ENCODE measurements at places on chromosomes 11 and 22. TPM values are rescaled to one million over a fixed set of nuclear protein-coding genes. Genes with fewer than 3 reads are reported as not detected.

RIMBP3C gene
- 0.16 TPM for total RNA-seq

GRCh38 chr22:50308986-50309600 is 1.6 kb upstream of the PLXNB2 start:
- DNase-seq, result no peak

OR8H3 gene
- not detected for total RNA-seq

DNA sequence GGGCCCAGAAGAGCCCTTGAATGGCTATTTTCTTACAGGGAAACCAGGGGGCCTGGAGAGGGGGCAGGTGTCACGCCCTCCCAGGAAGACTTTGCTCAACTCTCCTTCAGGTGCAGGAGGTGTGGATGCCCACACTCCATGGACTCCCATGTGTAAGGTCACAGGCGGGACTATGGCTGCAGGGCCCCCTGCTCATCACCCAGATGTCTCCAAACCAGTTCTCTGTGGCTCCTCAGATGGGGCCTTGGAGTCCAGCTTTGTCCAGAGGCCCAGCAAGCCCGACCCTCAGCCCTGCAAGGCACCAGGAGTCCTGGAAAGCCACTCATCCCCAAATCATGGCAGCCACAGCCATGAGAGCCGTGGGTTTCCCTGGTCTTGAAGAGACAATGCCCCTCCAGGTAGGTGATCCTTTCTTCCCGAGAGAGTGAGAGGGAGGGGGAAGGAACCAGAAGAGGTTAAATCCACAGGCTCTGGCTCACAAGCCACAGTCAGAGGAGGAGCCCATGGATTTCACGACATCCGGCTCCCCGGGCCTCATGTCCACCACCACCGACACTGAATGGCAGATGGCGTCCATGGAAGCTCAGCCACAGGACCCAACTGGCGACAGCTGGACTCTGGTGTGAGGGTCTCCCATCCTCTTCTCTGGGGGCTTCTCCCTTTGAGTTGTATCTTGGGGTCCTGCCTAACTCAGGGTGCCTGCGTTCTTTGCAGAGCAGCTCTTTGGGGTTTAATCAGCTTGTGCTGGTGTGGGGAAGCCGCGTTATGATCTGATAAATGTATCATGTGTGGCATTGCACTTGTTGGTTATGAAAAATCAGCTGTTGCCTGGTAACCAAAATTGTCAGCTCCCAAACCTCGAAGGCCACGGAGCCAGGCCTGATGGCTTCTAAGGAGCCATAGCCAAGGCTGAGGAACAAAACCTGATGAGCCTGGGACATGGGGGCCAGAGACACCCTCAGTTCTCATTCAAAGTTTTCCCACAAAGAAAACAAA is 620.4 kb downstream of the BRD1 start:
- DNase-seq, result no peak

DTX4 gene
- 0.95 TPM for total RNA-seq

PATE2 gene
- total RNA-seq, result 0.53 TPM

- DNase-seq, result no peak
These were observed 76.9 kb upstream of the CADM1 start for GRCh38 chr11:115580927-115581680.

Measured in SK-MEL-5 (cell line).